H1 (cell line): ENCODE measurements at places on chromosomes 2 and 18.

- no peak for DNase-seq
These were observed 82.4 kb downstream of the ARMC9 start for GRCh38 chr2:231280846-231281245.

DNA sequence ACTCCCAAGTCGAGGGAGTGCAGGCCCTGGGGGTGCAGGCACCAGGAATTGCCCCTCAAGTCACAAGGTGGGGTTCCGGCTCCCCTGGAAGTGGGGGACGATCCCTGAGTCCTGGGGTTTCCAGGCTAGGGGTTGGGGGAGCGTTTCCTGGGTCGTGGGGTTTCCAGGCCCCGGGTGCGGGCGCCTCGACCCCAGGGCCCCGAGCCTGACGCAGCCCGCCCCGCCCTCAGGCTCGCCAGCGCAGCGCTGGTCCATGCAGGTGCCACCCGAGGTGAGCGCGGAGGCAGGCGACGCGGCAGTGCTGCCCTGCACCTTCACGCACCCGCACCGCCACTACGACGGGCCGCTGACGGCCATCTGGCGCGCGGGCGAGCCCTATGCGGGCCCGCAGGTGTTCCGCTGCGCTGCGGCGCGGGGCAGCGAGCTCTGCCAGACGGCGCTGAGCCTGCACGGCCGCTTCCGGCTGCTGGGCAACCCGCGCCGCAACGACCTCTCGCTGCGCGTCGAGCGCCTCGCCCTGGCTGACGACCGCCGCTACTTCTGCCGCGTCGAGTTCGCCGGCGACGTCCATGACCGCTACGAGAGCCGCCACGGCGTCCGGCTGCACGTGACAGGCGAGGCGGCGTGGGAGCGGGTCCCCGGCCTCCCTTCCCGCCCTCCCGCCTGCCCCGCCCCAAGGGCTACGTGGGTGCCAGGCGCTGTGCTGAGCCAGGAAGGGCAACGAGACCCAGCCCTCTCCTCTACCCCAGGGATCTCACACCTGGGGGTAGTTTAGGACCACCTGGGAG, 12.0 kb downstream of the SIGLEC15 start:
- peak; percentile 19 for DNase-seq

- no peak for DNase-seq
These were observed 138.4 kb downstream of the EIPR1 start for GRCh38 chr2:3238951-3239841.

DNA sequence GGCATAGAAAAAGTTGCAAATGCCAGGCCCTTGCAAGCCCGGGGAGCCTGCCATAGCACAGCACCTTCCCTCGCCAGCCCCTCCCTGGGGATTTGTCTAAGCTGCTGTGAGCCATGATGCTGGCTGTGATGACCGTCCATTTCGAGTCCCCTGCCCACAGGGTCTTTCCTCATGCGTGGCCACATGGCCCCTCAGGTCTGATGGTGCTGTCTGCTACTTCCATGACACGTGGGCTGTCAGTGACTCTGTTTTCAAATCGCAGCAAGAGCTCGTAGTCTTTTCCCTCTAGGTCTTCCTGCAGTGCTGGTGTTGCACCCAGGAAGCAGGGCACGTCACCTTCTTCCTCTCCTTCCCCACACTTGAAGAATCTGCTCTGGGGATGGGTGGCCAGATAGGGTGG, 15.5 kb upstream of the GNAL start:
- peak; percentile 24 for DNase-seq

DNA sequence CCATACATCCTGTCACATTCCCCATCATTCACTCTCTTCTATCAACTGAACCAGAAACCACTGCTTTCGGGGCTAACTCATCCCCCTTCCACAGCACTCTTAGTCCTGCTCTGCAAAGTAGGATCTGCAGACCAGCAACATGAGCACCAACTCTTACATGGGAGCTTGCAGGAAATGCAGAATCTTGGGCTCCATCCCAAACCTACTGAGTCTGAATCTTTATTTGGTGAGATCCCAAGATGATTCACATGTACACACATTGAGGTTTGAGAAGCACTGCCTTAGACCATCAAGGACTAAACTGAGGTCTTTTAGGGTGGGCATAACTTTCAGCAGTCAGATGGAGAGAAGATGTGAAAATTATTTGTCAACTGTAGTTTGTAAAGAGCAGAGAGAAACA, 235.6 kb upstream of the EPHA4 start:
- no peak for DNase-seq
